ENCODE measurements at places on chromosomes 11 and 22.

DNA sequence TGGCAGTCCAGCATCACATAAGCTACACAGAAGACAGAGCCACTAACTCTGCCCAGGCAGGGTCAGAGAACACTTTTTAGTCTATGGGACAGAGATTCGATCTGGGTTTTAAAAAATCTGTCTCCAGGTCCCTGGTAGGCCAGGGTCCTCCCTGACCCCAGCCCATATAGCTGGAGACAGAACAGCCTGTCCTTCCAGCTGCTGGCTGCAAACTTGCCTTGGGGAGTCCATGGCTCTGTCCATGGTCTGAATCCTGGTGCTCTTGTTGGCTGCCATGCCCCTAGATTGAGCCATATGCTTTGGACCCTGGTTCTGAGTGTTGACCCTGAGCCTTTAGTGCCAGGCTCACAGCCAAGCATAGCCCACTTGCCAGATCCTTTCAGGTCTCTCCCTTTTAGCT lies 13.3 kb upstream of the LIPT2 start:
- DNase-seq, result no peak

GRCh38 chr11:32916361-32916760 lies 23.8 kb downstream of the QSER1 start:
- DNase-seq, result no peak

GRCh38 chr11:134580610-134580975 lies 168.6 kb upstream of the B3GAT1 start:
- no peak for DNase-seq

DNA sequence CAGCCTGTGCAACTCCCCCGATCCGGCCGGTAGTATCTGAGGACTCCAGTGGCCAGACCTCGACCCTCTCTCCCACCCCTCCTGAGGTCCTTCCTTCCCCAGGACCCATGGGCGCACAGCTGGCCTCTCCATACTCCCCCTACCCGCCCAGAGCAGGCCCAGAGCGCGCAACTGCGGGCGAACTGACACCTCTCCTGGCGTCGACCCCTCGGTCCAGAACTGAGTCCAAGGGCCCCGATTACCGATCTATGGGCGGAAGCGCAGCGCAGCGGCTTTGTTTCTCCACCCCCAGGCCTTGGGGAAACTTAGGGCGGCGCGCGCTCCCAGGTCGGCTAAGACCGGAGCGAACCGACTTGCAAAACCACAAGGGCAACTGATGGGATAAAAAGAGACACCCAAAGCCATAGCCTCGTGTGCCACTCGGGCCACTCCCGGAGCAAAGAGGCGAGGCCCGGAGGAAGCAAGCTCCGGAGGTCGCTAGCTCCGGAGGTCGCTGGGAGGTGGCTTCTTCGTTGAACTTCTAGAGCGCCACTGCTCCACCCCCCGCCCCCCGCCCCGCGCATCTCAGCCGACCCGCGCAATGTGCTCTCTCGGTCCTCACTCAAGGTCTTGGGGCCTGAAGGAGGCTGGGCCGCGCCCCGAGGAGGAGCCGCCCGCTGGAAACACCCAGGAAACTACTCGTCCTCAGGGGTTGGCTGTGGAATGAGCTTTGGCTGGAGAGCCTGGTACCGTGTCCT lies 9.8 kb upstream of the ALX4 start:
- DNase-seq, result no peak

- no peak for DNase-seq
These were observed 5.5 kb upstream of the RGL4 start for GRCh38 chr22:23685205-23685784.

DNA sequence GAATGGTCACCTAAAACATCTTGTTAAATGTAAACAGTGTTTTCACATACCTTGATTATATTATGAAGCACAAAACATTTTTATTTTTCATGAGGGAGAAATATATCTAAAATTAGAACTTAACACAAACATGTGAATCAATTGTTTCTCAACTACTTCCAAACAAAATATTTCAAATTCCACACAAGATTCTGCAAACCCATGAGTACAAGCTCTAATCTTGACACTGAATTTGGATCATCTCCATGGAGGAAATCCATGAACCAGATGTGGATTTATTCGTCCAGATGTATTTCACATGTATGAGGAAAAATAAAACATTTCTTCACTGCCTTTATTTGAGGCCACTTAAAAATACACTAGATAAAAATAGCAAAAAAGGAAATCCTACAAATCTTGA lies 184.2 kb downstream of the SBF2 start:
- DNase-seq, result no peak

DNA sequence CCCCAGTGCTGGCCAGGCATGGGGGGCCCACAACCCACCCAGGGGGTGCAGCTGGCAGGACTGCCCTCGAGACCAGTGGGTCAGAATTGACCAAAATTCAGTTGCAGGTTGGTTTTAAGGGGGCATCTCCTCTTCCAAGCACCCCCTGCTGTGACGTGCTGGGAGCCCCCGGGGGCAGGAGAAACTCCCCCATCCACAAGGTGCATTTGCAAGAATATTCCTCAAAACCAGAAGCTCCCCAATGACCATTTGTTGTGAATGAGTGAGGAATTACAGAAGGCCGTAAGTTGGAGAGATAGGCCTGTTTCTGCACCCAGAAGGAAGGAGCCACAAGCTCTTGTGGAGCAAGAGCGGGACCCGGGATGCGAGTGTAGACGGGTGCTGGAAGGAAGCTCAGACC lies 414.5 kb downstream of the BRD1 start:
- no peak for DNase-seq

GRCh38 chr11:126357055-126357962 lies 1.8 kb downstream of the ST3GAL4 start:
- no peak for DNase-seq

- DNase-seq, result no peak
These were observed at the start of gene HBD for GRCh38 chr11:5234381-5234834. Gene HBD (minus strand): TSS chr11:5234483. CDS start chr11:5234433, 50 bp downstream.

- DNase-seq, result no peak
These were observed 751 bp upstream of the WNT7B start for GRCh38 chr22:45977551-45978274.

DNA sequence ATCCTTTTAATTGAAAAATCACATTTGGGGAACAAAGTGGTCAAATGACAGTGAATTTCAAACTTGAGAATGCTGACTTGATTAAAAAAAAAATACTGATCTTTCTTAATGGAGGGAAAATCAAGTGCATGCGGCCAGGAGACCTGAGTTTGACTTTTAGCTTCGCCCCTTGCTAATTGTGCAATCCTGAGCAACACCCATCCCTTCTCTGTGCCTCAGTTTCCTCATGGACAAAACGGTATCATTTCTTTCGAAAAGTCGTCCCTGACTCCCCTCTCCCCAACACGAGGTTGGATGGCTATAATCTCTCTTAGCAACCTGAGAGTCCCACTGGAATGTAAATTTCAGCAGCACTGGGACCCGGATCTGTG lies 959 bp upstream of the FJX1 start:
- DNase-seq, result no peak

- DNase-seq, result no peak
These were observed 16.0 kb upstream of the POU2AF1 start for GRCh38 chr11:111395081-111395480.

DNA sequence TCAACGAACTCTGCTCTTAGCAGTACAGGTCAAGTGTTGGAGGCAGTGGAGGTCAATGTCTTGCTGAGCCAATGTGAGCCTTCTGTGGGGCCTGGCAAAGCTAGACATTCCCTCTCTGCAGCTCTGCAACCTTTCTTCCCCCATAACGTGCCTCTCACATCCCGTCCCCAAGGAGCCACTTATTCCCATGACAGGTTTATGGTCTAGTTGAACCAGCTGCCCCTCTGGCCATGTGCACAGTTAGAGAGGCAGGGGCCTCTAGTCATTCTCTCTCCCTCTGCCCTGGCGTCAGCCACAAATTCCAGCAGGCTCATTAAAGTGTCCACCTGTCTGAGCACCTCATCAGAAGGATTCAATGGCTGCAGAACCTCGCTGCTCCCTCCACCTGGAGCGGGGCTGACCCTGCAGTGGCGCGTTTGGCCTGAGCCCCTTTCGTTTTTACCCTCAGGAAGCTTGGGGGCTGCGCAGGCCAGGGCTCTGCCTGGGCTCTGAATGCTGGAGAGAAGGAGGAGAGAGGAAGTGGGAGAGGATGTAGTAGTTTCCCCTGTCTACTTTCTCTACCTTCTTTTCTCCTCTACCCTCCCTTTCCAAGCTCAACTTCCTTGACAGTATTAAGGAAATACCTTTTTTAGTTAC lies 302.1 kb upstream of the B3GAT1 start:
- no peak for DNase-seq

- DNase-seq, result no peak
These were observed 170.4 kb downstream of the SWAP70 start for GRCh38 chr11:9834291-9834690.

DNA sequence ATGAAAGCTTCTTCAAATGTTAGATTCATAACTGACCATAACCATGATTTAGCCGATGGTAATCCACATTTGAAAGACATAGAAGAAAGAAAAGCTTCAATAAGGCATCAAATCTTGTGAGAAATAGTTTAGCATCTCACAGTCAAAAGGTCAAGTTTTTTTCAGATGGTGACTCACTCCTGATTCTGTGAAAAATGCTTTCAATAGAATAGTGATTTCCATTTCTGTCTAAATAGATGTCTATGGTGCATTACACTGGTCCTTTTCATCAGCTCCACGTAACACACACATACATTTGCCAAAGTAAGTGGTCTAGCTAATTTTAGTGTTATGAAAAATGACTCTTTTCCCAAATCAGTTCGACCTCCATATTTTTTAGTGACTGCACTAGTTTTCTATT lies 139.2 kb downstream of the LRRC4C start:
- DNase-seq, result no peak

DNA sequence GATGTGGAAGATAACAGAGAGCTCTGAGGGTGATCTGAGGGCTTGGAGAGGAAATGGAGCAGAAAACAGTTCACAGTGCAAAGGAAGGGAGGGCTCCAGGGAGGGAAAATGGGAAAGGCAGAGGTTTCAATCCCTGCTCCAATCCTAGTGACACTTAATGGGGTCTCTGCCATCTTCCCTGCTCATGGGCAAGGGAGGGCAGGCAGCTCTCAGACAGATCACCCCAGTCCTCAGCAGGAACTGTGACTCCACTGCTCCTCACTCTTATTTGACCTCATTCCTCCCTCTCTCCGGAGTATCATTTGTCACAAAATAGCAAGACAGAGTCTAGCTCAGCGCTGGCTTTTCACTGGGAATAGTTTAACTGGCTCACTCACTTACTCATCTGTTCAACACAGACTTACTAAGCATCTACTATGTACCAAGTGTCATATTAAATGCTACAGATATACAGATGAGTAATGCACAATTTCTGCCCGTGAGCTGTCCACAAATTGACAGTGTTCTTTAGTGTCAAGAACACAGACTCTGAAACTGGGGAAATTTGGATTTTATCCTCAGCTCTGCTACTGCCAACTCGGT lies 817.4 kb downstream of the OPCML start:
- DNase-seq, result no peak

GRCh38 chr22:50208939-50209892 lies 8.4 kb downstream of the SELENOO start:
- DNase-seq, result no peak

DNA sequence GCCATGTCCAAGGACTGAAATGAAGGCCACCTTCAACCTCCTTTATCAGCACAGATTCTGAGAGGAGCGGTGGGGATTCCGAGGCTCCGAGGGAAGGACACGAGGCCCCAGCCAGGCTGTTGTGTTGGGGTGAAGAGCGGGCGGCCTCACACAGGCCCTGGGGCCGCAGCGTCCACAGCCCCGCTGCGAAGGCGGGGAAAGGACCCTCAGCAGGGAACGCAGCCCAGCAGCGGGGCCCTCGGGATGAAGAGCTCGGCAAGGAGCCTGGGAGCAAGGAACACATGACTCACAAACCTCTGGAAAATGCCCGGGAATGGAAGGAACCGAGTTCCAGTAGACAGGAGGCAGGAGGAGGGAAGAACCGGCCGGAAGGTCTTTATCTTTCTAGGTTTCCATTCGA lies 227.2 kb downstream of the BRD1 start:
- DNase-seq, result no peak

DNA sequence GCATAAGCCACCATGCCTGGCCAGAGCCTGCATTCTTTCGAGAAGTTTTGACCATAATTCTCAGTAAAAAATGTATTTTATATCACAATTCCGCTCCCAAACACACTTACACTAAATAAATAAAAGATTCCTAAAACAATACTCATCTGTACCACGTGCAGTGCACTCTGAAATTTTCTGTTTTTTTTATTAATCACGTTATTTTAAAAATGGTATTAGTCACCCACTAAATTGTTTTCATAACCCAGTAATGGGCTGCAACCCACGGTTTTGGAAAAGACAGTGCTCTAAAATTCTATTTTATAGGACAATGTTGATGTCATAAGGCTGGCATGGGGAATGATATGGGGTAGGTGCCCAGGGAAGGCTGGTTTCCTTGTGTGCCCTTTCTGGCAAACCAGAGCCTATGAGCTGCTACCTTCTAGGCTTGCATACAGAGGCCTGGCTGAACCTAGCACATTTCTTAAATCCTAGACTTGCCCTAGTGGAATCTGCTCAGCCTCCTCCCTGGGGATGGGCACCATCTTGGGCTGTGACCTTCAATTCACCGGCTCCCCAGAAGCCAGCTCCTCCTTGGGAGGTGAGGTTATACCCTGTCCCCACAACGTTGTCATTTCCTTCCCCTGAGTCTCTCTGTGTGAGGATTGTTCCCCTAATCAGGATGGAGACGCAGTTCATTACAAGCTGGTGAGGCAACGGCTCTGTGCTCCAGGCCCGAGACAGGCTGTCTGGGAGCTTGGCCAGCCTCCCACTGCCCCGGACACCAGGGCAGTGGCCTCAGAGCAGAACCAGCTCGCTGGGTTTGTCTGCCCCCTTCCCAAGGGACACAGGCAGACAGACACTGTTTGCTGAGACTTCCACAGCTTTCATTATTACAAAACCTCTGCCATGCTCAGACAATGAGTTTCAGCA lies 116.5 kb upstream of the NAV2 start:
- no peak for DNase-seq

GRCh38 chr11:67397536-67397935 lies 4.1 kb downstream of the PPP1CA start:
- no peak for DNase-seq

GRCh38 chr22:48483764-48484528 lies 1343.7 kb downstream of the BRD1 start:
- DNase-seq, result no peak
